ENCODE measurements at places on chromosomes 5 and 9.

GRCh38 chr9:88786291-88787079, 204.8 kb upstream of the S1PR3 start:
- no peaks in the 10 kb centered on the region for H3K36me3 ChIP-seq
- no peak overlapping the region for H3K4me3 ChIP-seq
- no peaks in the 10 kb centered on the region for H3K27me3 ChIP-seq
- H3K27ac ChIP-seq = no peak overlapping the region
- DNase-seq = no peak
- H3K4me1 ChIP-seq = peaks cover 10% of the 10 kb centered on the region

GRCh38 chr9:133102190-133103021, 18.6 kb downstream of the RALGDS start:
- H3K4me1 ChIP-seq = peaks cover 19% of the 10 kb centered on the region
- no peak overlapping the region for H3K27ac ChIP-seq
- no peak for DNase-seq
- no peak overlapping the region for H3K4me3 ChIP-seq

DNA sequence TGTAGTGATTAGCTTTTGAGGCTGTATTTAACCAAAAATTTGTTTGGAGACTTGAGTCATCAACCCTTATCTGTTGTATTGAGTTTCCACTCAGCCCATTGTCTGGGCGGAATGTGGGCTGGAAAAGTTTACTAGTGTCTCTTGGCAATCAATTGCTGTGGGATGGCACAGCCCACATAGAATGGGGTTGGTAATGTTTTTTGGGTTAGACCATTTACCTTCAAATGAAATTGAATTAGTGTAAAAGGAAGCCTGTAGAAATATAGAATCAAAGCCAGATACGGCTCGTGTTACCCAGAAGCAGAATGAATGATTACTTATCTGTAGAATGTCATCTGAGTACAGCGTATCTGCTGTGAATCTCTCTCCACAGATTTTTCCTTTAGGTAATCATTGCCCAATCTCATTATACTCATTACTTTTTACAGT, 142.9 kb downstream of the AOPEP start:
- peak overlapping the region; percentile 98 for H3K27ac ChIP-seq
- H3K4me1 ChIP-seq = peaks cover 9% of the 10 kb centered on the region
- peak; percentile 66 for DNase-seq
- H3K36me3 ChIP-seq = no peaks in the 10 kb centered on the region
- H3K4me3 ChIP-seq = no peak overlapping the region

- no peak overlapping the region for H3K4me3 ChIP-seq
- H3K27me3 ChIP-seq = no peaks in the 10 kb centered on the region
- no peaks in the 10 kb centered on the region for H3K4me1 ChIP-seq
- no peak overlapping the region for H3K27ac ChIP-seq
- no peak for DNase-seq
Observed at GRCh38 chr9:14838701-14839100, 71.5 kb downstream of the FREM1 start.

DNA sequence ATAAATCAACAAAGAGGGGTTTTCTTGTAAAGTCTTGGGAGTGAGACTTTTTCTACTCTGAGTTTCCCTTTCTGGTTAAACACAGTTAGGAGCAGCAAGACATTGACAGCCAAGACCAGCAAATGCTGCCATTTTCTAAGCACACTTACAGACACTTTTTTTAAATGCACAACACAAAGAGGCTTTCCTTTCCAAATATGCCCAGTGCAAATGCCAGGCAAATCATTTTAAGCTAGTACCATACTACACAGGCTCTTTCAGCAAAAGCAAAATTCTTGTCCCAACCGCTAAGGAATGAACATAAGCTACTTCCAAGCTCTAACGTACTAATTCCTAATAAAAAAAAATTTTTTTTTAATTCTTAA, 68.2 kb downstream of the DENND1A start:
- H3K27ac ChIP-seq = no peak overlapping the region
- no peaks in the 10 kb centered on the region for H3K36me3 ChIP-seq
- no peak for DNase-seq
- H3K27me3 ChIP-seq = no peaks in the 10 kb centered on the region
- H3K4me1 ChIP-seq = peaks cover 1% of the 10 kb centered on the region

DNA sequence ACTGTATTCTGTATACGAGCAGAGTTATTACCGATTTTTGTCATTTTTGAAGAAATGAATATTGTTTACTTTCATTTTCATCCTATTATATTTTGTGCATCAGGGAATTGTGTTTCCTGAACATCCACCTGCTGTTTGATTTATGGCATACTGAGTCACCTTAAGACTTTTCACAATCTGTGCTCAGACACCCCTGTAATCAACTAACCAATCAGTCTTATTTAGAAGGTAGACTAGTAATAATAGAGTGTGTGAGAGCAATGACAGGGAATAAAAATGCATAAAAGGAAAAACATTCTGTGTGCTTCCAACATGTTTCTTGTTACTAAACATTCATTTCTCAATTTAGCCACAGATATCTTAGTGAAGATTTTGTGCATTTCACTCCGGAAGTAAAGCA, 1413.6 kb upstream of the ACO1 start:
- H3K36me3 ChIP-seq = no peaks in the 10 kb centered on the region
- no peaks in the 10 kb centered on the region for H3K4me1 ChIP-seq
- no peak overlapping the region for H3K27ac ChIP-seq
- H3K4me3 ChIP-seq = no peak overlapping the region
- DNase-seq = no peak

DNA sequence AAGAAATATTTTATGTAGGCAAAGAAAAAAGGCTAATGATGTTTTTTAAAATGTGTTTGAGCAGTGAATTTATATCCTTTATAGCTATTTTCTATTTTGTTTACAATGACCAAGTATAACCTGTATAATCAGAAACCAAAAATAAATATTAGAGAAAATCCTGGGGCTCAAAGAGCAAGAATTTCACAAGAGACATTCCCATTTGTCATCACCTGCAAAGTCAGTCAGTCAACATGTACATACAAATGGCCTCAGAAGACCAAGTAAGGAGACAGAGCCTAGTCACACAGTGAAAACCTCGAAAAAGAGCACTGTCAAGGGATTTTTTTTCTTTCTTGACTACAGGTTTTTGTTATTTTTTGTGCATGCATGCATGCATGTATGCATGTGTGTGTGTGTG, 231.4 kb downstream of the GLIS3 start:
- no peak overlapping the region for H3K27ac ChIP-seq
- no peaks in the 10 kb centered on the region for H3K27me3 ChIP-seq
- no peak for DNase-seq
- H3K4me3 ChIP-seq = no peak overlapping the region
- peaks cover 8% of the 10 kb centered on the region for H3K36me3 ChIP-seq

DNA sequence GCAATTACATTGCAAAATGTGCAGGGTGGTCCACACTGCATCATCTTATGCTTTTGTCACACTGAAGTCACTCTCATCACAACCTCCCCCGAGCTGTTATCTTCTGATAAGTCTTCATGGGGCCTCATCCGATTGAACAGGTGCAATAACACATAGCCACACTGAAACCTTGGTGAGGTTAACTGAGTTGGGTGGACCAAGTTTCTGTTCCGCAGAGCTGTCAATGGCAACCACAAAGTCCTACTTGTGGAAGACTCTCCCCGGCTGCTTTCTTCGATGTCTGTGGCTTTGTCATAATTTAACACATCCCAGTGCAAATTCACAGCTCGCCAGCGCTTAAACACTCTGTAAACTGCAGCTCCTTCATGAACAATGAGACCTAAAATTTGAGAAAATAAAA, 112.2 kb downstream of the MARCHF11 start:
- H3K4me1 ChIP-seq = no peaks in the 10 kb centered on the region
- H3K27ac ChIP-seq = no peak overlapping the region
- no peak overlapping the region for H3K4me3 ChIP-seq
- DNase-seq = no peak
- no peaks in the 10 kb centered on the region for H3K27me3 ChIP-seq

GRCh38 chr9:4962085-4962484, 23.0 kb upstream of the JAK2 start:
- no peaks in the 10 kb centered on the region for H3K36me3 ChIP-seq
- H3K4me3 ChIP-seq = no peak overlapping the region
- no peaks in the 10 kb centered on the region for H3K27me3 ChIP-seq
- H3K4me1 ChIP-seq = peaks cover 2% of the 10 kb centered on the region
- H3K27ac ChIP-seq = no peak overlapping the region
- DNase-seq = no peak
